Body of pancreas (tissue), 4 donors: ENCODE measurements at places on chromosomes 3 and 15.

- no peak overlapping the region for H3K4me3 ChIP-seq
- no peaks in the 10 kb centered on the region for H3K36me3 ChIP-seq
- no peak for DNase-seq
- no peak overlapping the region for H3K27ac ChIP-seq
Measured at GRCh38 chr3:124882816-124883747, 4.1 kb downstream of the ITGB5 start.

DNA sequence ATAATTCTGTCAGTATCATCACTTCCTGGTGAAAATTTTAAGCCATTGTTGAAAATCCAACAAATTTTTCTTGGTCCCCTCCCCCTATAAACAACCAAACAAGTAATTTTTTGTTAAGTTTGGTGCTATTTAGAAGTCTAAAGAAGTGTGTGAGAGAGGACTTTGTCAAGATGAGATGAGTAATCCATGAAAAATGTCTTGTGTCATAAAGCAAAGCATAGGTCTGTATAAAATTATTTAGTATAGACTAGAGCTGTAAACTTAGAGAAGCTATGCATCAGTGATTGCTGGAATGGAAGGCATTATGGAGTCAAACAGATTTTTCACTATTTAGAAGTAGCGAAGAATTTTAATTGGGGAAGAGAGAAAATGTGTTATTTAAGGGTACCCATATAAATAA lies 31.4 kb downstream of the MAPK6 start:
- H3K4me1 ChIP-seq, result no peaks in the 10 kb centered on the region
- no peak overlapping the region for H3K4me3 ChIP-seq

GRCh38 chr3:167032267-167032876 lies 347.7 kb downstream of the ZBBX start:
- H3K4me3 ChIP-seq, result no peak overlapping the region
- no peaks in the 10 kb centered on the region for H3K27me3 ChIP-seq
- no peaks in the 10 kb centered on the region for H3K36me3 ChIP-seq
- peaks cover 5% of the 10 kb centered on the region for H3K4me1 ChIP-seq
- DNase-seq, result no peak

GRCh38 chr15:73015493-73015892 lies 36.8 kb upstream of the NEO1 start:
- H3K27ac ChIP-seq, result no peak overlapping the region
- DNase-seq, result no peak
- no peaks in the 10 kb centered on the region for H3K27me3 ChIP-seq

GRCh38 chr15:66131831-66132230 lies 121.7 kb downstream of the MEGF11 start:
- peaks cover 20% of the 10 kb centered on the region for H3K4me1 ChIP-seq
- no peak overlapping the region for H3K4me3 ChIP-seq
- no peak overlapping the region for H3K27ac ChIP-seq
- H3K36me3 ChIP-seq, result no peaks in the 10 kb centered on the region
- H3K27me3 ChIP-seq, result no peaks in the 10 kb centered on the region
